ENCODE measurements at places on chromosomes 3 and 15.

- H3K36me3 ChIP-seq, result no peaks in the 10 kb centered on the region
- H3K4me1 ChIP-seq, result peaks cover 17% of the 10 kb centered on the region
- H3K27ac ChIP-seq, result no peak overlapping the region
- no peak overlapping the region for H3K4me3 ChIP-seq
- no peaks in the 10 kb centered on the region for H3K27me3 ChIP-seq
Measured at GRCh38 chr15:69591905-69592508, 139.4 kb downstream of the RPLP1 start.

GRCh38 chr3:28761375-28761774 lies 412.8 kb upstream of the AZI2 start:
- H3K4me3 ChIP-seq, result no peak overlapping the region
- H3K27ac ChIP-seq, result no peak overlapping the region
- no peaks in the 10 kb centered on the region for H3K27me3 ChIP-seq
- DNase-seq, result no peak
- no peaks in the 10 kb centered on the region for H3K4me1 ChIP-seq

GRCh38 chr3:194687638-194688199 lies 2.0 kb downstream of the FAM43A start:
- peak overlapping the region; percentile 70 for H3K4me3 ChIP-seq
- no peaks in the 10 kb centered on the region for H3K36me3 ChIP-seq
- H3K27me3 ChIP-seq, result peaks cover 25% of the 10 kb centered on the region
- peaks cover 19% of the 10 kb centered on the region for H3K4me1 ChIP-seq
- peak overlapping the region; percentile 87 for H3K27ac ChIP-seq

- H3K4me3 ChIP-seq, result no peak overlapping the region
- no peak overlapping the region for H3K27ac ChIP-seq
- H3K4me1 ChIP-seq, result no peaks in the 10 kb centered on the region
Measured at GRCh38 chr15:35624881-35625280, 78.9 kb upstream of the DPH6 start.

All from T-cell (primary cell).